ENCODE measurements at places on chromosomes 4 and X. TPM values are rescaled to one million over a fixed set of nuclear protein-coding genes. Genes with fewer than 3 reads are reported as not detected.

The PCDH7 gene
- total RNA-seq = 356 TPM

The PNMA6A gene
- 1.8 TPM for total RNA-seq

The PCSK1N gene
- total RNA-seq = 6.5 TPM

DNA sequence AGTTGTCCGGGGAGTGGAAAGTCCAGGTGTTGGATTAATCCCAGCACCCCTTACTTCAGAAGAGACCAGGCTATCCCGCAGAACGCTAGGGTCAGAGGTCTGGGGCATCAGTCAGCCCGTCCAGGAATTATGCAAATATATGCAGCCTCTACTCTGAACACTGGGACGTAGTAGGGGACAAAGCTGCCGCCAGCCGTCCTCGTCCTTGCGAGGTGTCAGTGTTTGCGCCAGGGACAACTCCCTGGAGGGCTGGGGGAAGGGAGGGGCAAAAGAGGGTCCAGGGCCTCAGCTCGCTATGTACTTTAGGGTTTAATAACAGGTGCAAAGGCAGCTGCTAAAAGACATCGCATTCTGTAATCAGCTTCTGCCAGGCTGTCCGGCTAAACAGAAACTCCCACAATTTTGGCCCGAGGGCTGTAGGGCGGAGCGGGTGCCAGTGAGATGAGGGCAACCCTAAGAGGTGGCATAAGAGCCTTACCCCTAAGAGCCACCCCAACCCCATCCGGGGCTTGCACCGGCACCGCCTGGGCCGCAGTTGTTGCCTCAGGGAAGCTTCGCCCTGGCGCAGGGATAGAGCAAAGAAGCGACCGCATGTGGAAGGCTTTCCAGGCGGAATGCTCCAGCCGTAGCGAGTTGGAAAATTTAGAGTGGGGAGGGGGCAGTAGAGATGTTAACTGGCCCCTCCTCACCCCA lies 8.4 kb downstream of the HAND2 start:
- no peak for DNase-seq
- H3K36me3 ChIP-seq = peaks cover 11% of the 10 kb centered on the region
- H3K27ac ChIP-seq = peak overlapping the region; percentile 98
- peaks cover 86% of the 10 kb centered on the region for H3K4me1 ChIP-seq
- peak overlapping the region; percentile 82 for H3K4me3 ChIP-seq
- H3K27me3 ChIP-seq = peaks cover 4% of the 10 kb centered on the region

DNA sequence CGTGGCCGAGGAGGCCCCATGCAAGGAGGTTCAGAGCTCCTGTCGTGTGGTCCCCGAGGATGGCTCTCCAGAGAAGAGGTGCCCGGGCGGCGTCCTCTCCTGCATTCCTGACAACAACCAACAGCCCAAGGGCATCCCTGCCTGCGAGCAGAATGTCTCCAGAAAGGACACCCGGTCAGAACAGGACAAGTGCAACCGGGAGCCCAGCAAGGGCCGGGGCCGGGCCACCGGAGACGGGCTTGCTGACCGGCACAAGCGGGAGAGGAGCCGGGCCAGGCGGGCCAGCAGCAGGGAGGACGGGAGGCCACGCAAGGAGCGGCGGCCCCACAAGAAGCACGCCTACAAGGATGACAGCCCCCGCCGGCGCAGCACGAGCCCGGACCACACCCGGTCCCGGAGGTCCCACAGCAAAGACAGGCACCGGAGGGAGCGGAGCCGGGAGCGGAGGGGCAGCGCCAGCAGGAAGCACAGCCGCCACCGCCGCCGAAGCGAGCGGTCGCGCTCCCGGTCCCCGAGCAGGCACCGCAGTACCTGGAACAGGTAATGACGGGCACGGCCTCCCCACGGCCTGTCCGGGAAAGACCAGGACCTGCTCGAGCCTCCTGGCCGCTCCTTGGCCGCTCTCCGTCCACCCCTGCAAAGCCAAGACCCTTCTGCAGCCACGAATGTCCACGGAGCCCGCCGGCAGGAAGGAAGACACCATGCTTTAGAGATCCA lies 9.8 kb downstream of the AKAP17A start:
- no peak for DNase-seq
- H3K4me3 ChIP-seq = no peak overlapping the region
- peaks cover 80% of the 10 kb centered on the region for H3K36me3 ChIP-seq
- no peak overlapping the region for H3K27ac ChIP-seq
- H3K4me1 ChIP-seq = no peaks in the 10 kb centered on the region

GRCh38 chrX:154325541-154325940 lies 29.9 kb downstream of the TKTL1 start:
- H3K4me3 ChIP-seq = no peak overlapping the region
- no peaks in the 10 kb centered on the region for H3K4me1 ChIP-seq
- H3K27me3 ChIP-seq = no peaks in the 10 kb centered on the region

DNA sequence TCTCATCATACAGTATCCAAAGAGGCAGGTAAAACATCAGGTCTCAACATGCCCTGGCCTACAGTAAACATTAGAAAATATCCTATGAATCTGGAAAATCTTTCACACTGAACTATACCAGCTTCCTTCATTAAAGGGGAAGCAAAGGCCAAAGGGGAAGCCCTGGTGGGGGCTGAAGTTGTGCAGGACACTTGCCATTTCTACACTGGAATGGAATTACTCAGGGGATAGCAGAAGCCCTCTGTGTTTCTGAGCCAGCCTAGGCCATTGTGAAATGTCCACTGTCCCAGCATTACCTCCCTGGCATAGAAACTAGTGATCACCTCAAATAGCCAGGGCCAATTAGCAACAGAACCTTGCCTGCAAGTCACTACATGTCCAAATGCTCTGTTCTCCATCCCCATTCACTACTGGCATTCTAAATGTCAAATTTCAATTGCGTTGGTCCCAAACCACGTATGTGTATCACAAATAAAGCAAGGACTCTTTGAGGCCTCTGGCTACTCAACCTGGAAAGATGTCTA lies 429.9 kb downstream of the AFF2 start:
- no peaks in the 10 kb centered on the region for H3K27me3 ChIP-seq
- no peak for DNase-seq
- no peaks in the 10 kb centered on the region for H3K36me3 ChIP-seq
- H3K27ac ChIP-seq = no peak overlapping the region
- H3K4me1 ChIP-seq = no peaks in the 10 kb centered on the region

GRCh38 chrX:148865277-148866210 lies 365.1 kb downstream of the AFF2 start:
- no peaks in the 10 kb centered on the region for H3K27me3 ChIP-seq
- H3K4me3 ChIP-seq = no peak overlapping the region
- H3K4me1 ChIP-seq = no peaks in the 10 kb centered on the region
- H3K27ac ChIP-seq = no peak overlapping the region
- DNase-seq = no peak
- H3K36me3 ChIP-seq = no peaks in the 10 kb centered on the region

DNA sequence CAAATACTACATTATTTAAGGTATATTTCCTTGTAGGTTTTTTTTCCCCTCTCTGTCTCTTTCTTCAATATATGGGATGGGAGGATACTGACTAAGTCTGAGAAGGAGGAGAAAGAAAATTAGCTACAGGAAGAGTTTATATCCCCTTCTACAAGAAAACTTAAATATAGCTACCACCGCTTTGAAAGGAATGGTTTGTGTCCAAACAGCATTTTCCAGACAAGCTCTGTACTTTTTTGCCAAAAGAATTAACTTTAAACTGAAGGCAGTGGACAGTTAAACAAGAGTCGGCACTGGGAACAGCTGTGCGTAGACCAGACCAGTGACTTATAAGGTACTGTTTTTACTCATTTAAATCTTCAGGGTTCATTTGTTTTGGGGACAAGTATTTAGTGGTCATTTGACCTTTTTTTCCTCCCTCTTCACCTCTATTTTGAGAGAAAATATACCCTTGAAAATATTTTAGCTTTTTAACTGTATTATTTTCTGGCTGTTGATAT lies 303.7 kb downstream of the ARHGAP24 start:
- DNase-seq = no peak
- H3K4me3 ChIP-seq = peak overlapping the region; percentile 53
- no peaks in the 10 kb centered on the region for H3K36me3 ChIP-seq
- no peaks in the 10 kb centered on the region for H3K27me3 ChIP-seq
- peak overlapping the region; percentile 82 for H3K27ac ChIP-seq

GRCh38 chr4:123674762-123675465 lies 278.3 kb downstream of the SPRY1 start:
- no peaks in the 10 kb centered on the region for H3K36me3 ChIP-seq
- H3K4me1 ChIP-seq = peaks cover 15% of the 10 kb centered on the region
- peak overlapping the region; percentile 22 for H3K4me3 ChIP-seq
- no peaks in the 10 kb centered on the region for H3K27me3 ChIP-seq
- no peak for DNase-seq

GRCh38 chr4:86896596-86896995 lies 4.4 kb upstream of the C4orf36 start:
- H3K4me3 ChIP-seq = no peak overlapping the region
- no peak for DNase-seq
- no peaks in the 10 kb centered on the region for H3K27me3 ChIP-seq

The SNCA gene
- 19.7 TPM for total RNA-seq

The TACR3 gene
- total RNA-seq = not detected

GRCh38 chr4:7499661-7500060 lies 64.9 kb upstream of the PSAPL1 start:
- no peak overlapping the region for H3K27ac ChIP-seq
- no peak overlapping the region for H3K4me3 ChIP-seq
- no peak for DNase-seq
- no peaks in the 10 kb centered on the region for H3K36me3 ChIP-seq
- H3K27me3 ChIP-seq = no peaks in the 10 kb centered on the region
- H3K4me1 ChIP-seq = no peaks in the 10 kb centered on the region

DNA sequence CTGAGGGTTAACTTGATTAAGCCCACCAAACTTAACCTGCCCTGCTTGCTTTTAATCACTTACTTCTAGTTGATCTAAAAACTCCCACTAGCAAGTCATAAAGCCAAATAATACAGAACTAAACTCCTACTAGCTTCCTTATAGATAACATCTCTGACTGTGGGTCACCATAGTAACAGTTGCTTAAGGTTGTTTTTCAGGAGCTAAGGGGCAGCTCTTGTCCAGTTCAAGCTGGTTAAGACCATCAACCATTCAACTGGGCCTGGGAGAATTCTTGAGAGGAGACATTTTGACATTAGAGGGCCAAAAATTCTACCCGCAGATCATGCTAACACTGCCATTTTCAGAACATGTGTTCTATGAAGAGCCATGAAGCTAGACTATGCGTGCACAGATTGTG lies 67.0 kb downstream of the UCHL1 start:
- DNase-seq = no peak
- H3K36me3 ChIP-seq = no peaks in the 10 kb centered on the region
- H3K27me3 ChIP-seq = no peaks in the 10 kb centered on the region
- H3K4me1 ChIP-seq = peaks cover 6% of the 10 kb centered on the region
- H3K4me3 ChIP-seq = no peak overlapping the region

- no peak for DNase-seq
- no peaks in the 10 kb centered on the region for H3K27me3 ChIP-seq
- H3K4me1 ChIP-seq = peaks cover 12% of the 10 kb centered on the region
Measured at GRCh38 chr4:8085491-8086117, 73.0 kb downstream of the ABLIM2 start.

DNA sequence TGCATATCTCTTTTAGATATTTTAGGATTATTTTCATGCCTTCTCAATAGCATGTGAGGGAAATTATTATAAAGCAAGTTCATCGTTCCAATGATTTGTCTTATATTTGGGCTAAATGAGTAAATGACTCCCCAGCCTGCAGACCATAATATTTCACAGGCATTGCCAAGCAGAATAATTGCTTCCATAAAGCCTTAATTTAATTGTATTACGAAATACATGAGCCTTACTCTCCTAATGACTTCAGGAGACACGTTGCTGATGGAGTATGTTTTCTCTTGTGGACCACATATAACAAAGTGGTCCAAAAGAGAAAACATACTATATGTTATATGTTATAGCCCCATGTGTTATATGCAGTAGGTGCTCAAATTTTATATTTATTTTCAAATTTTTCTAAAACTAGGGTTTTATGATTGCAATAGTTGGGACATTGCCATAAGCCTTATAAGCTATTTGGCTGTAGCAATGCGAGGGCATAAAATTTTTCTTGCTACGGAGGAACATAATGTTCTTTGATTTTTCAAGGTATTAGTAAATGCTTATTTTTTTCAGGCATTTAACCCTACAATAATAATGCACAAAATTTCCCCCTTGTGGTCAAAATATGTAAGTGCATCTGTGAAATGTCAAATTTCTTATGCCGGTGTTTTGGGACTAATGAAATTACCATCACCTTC lies 26.2 kb upstream of the TMPRSS11D start:
- H3K4me1 ChIP-seq = no peaks in the 10 kb centered on the region
- no peak overlapping the region for H3K27ac ChIP-seq
- no peak for DNase-seq
- no peak overlapping the region for H3K4me3 ChIP-seq

GRCh38 chr4:156705311-156705710 lies 266.3 kb downstream of the PDGFC start:
- no peaks in the 10 kb centered on the region for H3K36me3 ChIP-seq
- H3K27me3 ChIP-seq = no peaks in the 10 kb centered on the region
- no peaks in the 10 kb centered on the region for H3K4me1 ChIP-seq
- no peak for DNase-seq

GRCh38 chrX:153763298-153763932 lies 634 bp upstream of the PLXNB3 start:
- no peaks in the 10 kb centered on the region for H3K27me3 ChIP-seq
- H3K4me1 ChIP-seq = peaks cover 19% of the 10 kb centered on the region
- no peak overlapping the region for H3K4me3 ChIP-seq
- no peaks in the 10 kb centered on the region for H3K36me3 ChIP-seq
- H3K27ac ChIP-seq = no peak overlapping the region

GRCh38 chrX:145817331-145818185 lies at the start of gene SLITRK2:
Gene SLITRK2, plus strand, starts transcription at chrX:145817829. Its CDS starts 4,597 bp downstream, at chrX:145822426.
- H3K4me1 ChIP-seq = peaks cover 8% of the 10 kb centered on the region
- no peak within 1 kb of the TSS for H3K27ac ChIP-seq
- H3K27me3 ChIP-seq = no peaks in the 10 kb centered on the region
- no peak for DNase-seq
